Epithelial cell of proximal tubule (primary cell): ENCODE measurements at places on chromosomes 7 and 10. TPM values are rescaled to one million over a fixed set of nuclear protein-coding genes. Genes with fewer than 3 reads are reported as not detected.

Gene HHEX
- total RNA-seq = 2.2 and 4.5 TPM in 2 replicates

DNA sequence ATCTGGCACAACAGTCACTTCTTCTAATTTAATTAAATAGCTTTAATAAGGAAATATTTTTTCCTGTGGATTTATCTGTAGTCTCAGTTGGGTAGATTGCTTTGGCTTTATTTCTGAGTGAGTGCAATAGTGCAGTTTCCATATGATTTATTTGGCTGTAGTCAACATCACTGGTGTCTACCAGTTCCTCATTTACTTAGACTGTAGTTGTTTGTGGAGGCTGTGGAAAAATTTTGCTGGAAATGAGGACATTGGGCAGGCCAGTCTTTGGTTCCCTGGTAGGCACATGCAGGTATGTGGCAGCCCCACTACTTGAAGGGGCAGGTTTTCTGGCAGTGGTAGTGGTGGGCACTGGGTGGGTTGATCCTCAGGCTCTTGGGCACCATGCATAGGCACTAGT, 15.5 kb downstream of the TAS2R40 start:
- no peak for DNase-seq

GRCh38 chr7:105448181-105448580, 59.5 kb upstream of the SRPK2 start:
- no peak for DNase-seq

DNA sequence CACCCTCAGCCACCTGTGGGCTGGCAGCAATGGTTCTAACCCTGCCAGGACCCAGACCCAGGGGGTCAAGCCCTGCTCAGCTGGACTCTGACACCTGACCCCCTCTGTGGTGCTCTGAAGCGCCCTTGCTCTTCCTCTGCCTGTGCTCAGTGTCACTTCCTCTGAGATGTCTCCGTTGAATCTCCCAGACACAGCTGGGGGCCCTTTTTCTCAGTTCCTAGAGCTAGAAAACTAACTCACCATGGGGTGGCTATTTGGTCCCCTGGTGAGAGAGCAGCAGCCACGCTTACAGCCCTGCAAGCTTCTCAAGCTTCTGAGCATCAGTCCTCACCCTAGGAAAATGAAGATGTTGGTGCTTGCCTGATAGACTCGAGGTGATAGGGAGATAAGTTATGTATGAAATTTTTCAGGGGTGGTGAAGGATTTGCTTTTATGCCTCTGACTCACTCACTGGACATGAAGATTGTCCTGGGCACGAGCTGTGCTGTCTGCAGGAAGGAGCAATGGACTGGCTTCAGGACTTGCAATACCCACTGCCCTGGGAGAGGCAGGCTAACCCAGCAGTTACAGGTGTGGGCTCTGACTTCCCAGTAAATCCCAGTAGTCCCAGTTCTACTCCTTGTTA, 29.6 kb downstream of the COL13A1 start:
- DNase-seq = no peak

Gene BTBD16
- total RNA-seq = 0.51 and 1.3 TPM in 2 replicates

GRCh38 chr7:131970602-131971001, 414.2 kb upstream of the PODXL start:
- DNase-seq = no peak

GRCh38 chr7:45976485-45976856, 55.4 kb upstream of the IGFBP3 start:
- DNase-seq = no peak

DNA sequence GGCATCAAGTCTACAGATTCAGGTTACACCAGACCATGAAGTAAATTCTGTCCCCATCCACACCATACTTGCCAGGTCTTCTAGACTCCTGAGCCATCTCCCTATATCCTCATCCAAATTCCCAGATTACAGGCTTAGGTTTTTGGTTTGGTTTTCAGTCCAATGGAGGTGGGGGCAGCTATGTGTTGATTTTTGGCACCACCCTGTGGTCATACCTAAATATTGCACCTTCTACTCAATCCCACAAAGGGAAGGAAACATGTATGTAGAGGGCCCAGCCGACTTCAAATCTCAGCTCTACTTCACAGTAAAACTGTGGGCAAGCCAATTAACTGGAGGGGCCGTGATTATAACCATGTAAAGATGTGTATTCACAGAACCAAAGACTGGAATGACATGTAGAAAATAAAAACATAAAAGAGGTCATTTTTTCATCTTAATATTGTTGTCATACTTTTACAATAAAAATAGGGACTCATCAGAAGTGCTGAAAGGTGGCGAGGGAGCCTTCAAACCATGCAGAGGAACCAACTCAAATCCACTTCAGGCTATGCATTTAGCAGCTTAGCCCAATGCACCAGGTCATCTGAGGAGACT, 19.8 kb downstream of the ERCC6 start:
- peak; percentile 2 for DNase-seq

GRCh38 chr10:47254611-47255010, 45.4 kb upstream of the GDF10 start:
- DNase-seq = no peak

Gene PRF1
- total RNA-seq = not detected in 2 replicates

DNA sequence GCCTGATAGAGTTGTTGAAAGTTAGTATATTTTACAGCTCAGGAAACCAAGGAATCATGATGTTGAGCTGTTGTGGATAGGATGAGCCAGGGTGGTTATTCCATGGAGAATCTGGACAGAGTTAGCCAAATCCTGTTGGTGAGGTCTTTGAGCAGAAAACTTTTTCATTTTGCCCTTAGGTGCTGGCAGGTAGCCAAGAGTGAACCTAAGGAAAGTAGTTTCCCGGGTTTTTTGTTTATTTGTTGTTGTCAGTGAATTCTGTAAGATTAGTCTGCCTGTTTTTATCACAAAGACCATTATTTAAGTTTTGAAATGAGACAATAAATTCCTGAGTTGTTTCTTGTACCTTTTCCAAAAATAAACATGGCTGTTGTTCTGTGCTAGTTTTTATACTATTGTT, 61.0 kb downstream of the GALNT11 start:
- no peak for DNase-seq

Gene MMD2
- total RNA-seq = not detected in 2 replicates

Gene SPOCK2
- 27.9 and 63.7 TPM in 2 replicates for total RNA-seq

Gene GATA3
- total RNA-seq = 3.2 and 3.7 TPM in 2 replicates

GRCh38 chr7:108203537-108203936, 73.4 kb upstream of the LAMB4 start:
- DNase-seq = no peak

Gene HPS1
- total RNA-seq = 29.2 and 34.6 TPM in 2 replicates

Gene CFTR
- 0.29 and 0.98 TPM in 2 replicates for total RNA-seq

Gene NPC1L1
- 0.23 and 0.94 TPM in 2 replicates for total RNA-seq

DNA sequence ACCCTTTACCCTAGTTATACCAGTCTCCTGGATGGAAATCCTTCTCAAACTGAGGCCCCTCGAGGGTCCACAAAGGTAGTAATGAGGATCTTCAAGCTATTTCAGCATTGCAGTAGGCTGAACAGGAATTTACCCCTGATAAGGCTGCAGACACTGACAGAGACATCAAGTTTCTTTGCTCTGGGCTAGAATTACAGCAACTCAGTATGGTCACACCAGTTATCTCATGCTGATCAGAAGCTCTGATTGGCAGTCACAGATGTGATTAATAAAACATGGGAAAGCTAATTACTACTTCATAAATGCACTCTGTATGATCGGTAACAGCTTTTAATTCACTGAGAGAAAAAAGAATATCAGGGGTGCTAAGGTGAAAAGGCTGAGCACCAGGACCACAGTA, 30.6 kb downstream of the FAM204A start:
- DNase-seq = no peak

- no peak for DNase-seq
These were observed 17.3 kb upstream of the CSGALNACT2 start for GRCh38 chr10:43120929-43121314.

Gene CC2D2B
- 0.52 TPM in 1 of 2 replicates, not detected in the other for total RNA-seq

Gene TPK1
- 1.2 and 2.2 TPM in 2 replicates for total RNA-seq

GRCh38 chr10:117532451-117533107, 10.0 kb upstream of the EMX2 start:
- DNase-seq = no peak

DNA sequence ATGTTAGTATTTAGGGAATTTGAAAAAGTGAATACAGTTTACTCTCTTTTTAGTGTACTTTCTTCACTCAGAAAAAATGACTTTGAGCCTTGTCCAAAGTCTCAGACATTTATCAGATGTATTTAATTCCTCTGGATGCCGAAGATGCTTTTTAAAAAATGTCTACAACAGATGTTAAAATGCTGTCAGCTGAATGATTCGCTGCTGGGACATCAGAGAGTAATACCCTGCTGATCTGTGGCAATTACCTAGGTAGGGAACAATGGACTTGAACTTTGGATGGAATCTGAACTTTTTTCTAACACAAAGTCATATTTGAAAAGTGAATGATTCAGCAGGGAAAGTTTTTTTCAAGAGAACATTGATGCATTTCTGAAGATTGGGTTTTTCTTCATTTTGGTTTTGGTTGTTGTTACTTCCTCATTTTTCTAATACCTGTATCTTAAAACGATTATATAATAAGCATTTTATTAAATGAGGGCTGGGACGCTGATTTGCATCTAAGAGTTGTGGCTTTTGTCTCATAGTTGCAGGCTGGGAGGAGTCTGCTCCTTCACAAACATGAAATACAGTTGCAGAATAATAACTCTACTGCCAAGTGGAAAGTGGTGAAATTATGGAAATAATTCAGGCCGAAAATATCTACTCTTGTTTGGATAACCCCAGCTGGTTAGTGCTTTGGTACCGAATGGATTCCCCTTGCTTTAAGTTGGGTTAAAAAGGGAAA, 98.0 kb downstream of the SPAG6 start:
- DNase-seq = no peak

DNA sequence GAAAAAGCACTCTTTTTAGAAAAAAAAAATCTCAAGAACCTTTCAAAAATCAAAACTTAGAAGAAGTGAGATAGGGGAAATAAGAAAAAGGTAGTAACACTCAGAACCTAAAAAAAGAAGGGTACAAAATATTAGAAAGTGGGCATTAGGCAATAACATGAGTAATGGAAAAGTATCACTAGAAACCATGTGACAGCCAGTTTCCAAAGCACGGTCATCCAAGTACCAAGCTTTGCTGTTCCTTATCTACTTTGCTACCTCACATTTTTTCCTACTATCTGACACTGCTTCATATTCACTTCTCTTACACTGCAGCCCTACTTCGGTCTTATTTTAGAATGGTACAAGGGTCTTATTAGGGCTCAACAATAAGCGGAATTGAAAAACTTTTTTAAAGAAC, 30.3 kb downstream of the IMMP2L start:
- no peak for DNase-seq

- no peak for DNase-seq
These were observed 13.1 kb downstream of the DDC start for GRCh38 chr7:50552139-50552538.

DNA sequence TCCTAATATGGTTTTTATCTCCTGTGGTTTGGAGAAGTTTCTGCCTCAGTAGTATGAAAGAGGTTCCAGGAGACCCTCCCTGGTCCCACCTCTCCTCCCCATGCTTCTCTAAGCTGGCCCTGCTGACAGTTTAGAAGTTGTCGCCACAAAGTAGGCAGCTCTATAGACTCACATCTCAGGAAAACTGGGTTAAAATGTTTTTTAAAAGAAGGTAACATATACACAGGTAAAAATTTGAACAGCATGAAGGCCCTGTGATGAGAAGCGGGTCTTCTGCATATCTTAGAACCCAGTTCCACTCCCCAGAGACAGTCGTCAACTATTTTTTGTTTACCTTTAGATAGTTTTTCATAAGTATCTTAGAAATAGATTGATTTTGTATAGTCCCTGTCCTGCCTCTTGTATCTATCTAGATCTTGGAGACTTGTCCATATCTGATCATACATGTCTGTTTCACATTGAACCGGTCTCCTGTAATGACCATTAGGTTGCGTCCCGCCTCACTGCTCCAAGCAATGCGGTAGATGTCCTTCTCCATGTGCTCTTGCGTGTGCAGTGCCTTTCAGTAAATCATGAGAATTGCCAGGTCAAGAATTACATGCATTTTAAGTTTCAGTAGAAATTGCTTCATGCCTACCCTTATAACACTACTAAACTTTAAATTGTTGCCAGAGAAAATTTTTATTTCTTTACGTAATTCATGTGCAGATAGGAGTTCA, 2.2 kb downstream of the DUSP5 start:
- DNase-seq = no peak

Gene RBM28
- 22.1 and 31.3 TPM in 2 replicates for total RNA-seq

DNA sequence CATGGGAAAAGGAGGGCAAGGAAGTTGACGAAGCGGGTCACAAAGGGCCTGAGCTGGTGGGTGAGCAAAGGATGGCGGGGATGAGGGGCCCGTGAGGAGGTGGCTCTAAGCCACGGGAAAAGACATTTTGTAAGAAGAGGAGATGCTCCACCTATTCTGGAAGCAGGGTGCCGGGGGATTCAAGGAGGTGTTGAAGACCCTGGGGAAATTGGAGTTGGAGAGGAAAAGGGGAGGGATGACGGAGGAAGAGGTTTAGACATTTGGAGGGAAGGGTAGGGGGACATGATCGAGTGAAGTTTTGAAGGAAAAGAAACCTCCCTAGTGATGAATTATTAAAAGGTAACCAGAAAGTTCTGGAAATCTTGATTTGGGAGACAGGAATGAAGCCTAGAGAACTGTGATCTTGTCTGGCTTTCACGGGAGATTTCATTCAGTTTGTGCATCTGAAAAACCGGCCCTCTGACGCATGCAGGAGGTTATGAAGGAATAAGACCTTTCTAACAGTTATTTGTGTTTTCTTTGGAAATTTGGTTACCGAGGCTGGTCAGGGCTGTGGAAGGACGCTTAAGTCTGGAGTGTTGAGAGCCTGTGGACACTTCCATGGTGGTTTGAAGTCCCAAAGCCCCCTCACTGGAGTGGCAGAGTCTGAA, 1.4 kb downstream of the SMO start:
- DNase-seq = no peak

GRCh38 chr7:21077602-21078001, 290.9 kb upstream of the SP8 start:
- DNase-seq = no peak

Gene MEST
- total RNA-seq = 42.0 and 66.4 TPM in 2 replicates

Gene CPA2
- 0.14 TPM in 1 of 2 replicates, not detected in the other for total RNA-seq
